ENCODE measurements at places on chromosomes 16 and 17.

- DNase-seq: no peak
Observed at GRCh38 chr16:31089199-31089598, 456 bp upstream of the PRSS53 start.

DNA sequence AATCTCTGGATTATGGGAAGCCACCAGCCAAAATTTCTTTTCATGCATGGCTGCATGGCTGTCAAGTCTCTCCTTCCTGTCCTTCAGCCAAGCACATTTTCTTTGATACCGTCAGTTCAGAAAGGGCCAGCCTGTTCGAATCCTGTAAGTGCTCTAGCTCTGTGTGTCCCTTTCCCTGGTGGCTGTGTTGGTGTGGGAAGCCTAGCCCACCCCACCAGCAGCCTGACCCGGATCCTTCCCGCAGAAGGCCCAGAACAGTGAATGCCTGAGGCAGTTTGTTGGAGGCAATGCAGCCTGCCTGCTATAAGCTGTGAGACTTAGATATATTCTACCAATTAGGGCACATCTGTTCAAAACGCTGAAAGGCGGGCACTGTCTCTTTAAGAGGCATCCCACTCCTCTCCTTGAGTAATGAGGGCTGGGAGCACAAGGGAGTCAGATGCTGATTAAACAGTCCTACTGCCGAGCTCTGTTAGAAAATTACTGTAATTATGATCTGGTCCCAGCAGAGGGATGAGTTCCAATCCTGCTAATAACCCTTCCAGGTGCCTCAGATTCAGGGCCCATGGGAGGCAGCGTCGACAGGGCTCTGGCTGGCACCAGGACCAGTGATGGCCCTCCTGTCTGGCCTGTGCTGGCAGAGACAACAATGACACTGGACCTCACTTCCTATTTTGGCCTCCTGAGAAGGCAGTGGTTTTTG, 18.4 kb downstream of the SNX11 start:
- no peak for DNase-seq

- DNase-seq: peak; percentile 2
Observed at GRCh38 chr17:58755577-58756245, at the start of gene PPM1E. Gene PPM1E (plus strand): TSS chr17:58755854.

DNA sequence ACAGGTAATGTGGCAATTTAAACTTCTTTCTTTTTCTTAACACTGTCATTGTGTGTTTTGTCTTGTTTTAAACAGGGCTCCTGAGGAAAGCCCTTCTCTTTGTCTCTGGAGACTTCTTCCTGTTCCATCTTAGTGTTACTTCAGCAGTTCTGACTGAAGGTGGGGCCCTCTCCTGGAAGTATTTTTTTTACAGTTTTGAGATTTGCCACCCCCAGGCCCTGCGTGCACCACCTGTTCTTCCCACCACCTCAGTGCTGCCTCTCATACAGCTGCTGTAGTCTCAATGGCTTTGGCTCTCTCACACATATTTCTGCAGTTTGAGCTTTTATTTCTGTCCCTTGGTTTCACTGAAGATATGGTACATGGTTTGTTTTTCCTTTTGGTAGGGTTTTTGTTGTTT, 52.5 kb upstream of the ALDH3A1 start:
- DNase-seq: no peak

DNA sequence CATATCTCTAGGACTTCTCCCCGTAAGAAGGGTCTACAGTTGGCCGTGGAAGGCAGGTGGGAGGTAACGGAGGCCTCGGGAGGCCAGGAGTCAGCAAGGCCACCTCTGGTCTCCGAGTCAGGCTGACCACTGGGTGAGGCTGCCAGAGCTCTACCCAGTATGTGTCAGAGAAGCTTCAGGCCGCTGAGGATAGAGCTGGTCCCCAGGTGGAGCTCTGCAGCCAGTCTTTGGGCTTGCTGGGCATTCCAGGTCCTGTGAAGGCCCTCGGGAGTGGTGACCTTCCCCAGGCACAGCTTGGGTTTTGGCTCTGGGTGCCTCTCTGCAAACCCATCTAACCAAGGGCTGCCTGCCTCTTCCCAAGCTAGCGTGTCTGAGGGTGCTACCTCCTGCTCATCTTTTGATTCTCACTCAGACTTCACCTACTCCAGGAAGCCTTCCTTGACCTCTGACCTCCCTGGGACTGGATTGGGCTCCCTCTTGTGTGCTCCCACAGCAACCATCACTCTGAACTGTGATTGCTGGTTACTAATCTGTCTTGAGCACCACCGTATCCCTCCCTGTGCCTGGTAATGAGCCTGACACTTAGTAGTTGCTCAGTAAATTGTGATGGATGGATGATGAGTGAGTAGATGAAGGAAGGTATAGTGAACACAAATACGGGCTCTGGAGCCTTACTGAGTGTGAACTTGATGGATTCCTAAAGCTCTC, 22.3 kb downstream of the RHBDL3 start:
- no peak for DNase-seq
